ENCODE measurements at places on chromosomes 5 and 9.

GRCh38 chr5:4941957-4942830 lies 197.9 kb upstream of the ADAMTS16 start:
- peak; percentile 51 for DNase-seq

DNA sequence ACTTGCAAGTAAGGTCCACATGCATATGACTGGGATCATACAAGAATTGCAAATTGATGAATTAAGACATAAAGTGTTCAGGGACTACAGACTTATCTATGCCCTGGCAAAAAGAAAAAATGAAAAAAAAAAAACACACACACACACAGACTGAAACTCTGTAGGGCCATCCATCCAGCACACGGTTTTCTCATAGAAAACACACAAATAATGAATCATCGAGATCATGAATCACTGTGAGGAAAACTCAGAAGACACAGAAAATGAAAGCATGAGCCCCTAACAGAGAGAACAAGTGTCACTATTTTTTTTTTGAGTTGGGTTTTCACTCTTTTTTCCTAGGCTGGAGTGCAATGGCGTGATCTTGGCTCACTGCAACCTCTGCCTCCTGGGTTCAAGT lies 185.2 kb downstream of the IRX2 start:
- no peak for DNase-seq

DNA sequence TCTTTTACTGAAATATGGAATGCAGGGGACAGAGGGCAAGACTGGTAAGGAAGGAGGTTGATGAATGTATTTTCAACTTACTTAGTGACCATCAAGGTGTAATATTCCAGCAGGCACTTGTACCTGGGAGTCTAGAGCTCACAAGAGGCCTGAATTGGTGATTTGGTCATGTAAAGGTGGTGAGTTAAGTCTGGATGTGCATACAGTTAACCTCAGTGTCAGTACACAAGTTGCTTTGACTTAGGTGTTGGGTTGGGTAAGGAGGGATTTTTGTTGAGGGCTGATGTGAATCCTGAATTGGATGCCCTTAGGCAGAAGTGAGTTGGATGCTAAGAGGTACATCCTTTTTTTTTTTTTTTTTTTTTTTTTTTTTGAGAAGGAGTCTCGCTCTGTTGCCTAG lies 7.4 kb downstream of the SREK1 start:
- no peak for DNase-seq

DNA sequence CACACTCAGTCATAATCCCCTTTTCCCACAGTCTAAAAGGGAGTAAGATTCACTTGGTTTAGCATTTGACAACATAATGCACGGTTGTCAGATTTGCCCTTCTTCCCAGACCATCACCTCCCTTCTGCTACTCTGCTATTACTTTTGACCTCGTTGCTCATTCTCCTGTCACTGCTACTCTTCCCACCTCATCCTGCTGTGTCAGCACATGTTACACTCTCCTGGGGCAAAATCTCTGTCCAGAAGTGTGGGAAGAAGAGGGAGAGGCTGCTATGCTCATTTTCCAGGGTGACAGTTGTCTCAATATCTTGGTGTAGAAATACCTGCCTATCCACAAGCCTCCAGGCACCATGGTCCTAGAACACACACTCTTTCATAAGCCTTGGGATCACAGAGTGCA lies 449.9 kb upstream of the PIK3R1 start:
- no peak for DNase-seq

DNA sequence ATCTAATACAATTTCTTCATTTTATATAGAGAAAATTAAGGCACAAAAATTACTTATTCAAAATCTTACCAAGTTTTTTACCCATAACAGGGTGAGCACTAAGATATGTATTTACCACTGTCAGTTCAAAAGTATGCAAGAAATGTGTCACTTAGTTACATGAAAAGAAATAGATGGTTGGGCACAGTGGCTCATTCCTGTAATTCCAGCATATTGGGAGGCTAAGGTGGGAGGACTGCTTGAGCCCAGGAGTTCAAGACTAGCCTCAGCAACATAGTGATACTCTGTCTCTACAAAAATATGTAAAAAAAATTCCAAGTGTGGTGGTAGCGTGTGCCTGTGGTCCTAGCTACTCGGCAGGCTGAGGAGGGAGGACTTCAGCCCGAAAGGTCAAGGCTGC lies 19.4 kb downstream of the YIPF5 start:
- no peak for DNase-seq

DNA sequence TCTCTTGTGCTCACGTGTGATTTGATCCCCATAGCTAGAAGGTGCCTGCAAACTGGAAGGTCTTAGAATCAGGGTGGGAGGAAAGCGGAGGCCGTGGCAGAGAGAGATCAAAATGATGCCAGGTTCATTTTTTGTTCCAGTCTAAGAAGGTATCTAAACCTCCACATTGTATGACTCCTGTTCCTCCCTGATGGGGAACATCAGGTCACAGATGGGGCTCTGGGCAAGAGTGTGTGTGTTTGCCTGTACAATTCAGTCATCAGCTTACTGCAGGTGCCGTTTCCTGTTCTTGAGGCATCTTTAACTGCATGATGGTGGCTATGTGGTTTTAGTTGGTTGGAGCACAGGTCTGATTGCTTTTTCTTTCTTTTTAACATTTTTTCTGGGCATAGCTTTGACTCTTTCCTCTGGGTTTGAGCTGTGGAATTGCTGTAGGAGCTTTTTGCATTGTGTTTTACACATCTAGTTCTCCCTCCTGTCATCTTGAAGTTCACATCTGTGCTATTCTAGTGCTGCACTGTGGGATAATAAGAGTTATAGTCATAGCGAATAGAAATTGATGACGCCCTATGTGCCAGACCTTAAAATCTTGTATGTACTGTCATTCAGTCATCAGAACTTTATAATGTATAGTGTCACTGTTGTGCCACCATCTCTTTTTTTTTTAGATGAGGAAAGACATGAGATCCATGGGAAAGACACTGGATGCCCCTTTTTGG lies 30.8 kb downstream of the ARHGAP26 start:
- no peak for DNase-seq

DNA sequence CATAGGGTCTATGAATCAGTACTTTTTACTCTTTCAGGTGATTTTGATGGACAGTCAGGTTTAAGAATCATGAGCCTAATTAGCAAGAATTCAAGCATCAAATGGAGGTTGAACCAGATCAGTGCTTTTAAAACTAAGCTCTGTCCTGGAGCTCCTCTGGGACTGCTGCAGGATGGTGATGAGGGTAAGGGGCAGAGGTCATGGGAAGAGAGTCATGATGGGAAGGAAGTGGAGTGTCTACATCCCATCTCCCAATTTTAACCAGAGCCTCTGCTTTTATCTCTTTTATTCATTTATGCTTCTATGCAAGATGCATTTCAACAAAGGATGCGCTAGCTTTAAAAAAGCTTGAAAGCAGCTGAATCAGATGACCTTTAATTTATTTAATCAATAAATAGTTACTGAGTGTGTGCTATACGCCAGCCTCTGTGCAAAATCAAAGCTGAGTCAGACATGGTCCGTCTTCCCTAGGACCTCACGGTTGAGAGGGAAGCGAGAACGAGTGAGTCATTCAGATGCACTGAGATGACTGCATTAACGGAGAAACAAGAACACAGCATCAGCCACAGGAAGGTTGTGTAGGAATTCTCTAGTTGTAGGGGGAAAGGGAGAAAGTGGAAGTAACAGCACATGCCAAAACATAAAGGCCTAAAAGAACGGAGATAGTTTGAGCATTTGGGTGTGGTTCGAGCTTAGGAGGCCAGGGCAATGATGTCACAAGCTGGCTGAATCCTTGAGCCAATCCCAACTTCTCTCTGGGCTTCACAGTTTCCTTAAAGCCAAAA lies 441.6 kb upstream of the BRINP1 start:
- DNase-seq, result no peak

GRCh38 chr5:79200573-79201183 lies 35.3 kb upstream of the JMY start:
- DNase-seq, result no peak

DNA sequence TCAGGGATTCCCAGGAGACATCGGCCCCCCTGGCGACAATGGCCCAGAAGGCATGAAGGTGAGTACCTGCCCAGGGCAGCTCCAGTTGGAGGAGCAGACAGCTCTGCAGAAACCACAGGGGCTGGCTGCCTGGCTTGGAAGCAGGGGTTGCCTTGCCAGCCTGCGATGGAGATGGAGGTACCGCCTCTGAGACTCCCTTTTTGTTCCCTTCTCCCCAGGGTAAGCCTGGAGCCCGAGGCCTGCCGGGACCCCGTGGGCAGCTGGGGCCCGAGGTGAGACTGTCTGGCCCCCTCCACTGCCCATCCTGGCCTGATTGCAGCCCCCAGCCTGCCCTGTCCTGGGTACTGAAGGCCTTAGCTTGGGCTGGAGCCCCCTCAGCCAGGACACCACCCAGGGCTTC lies 82.7 kb upstream of the ORM1 start:
- no peak for DNase-seq

- no peak for DNase-seq
These were observed 87.3 kb downstream of the SEC61B start for GRCh38 chr9:99309141-99309939.

DNA sequence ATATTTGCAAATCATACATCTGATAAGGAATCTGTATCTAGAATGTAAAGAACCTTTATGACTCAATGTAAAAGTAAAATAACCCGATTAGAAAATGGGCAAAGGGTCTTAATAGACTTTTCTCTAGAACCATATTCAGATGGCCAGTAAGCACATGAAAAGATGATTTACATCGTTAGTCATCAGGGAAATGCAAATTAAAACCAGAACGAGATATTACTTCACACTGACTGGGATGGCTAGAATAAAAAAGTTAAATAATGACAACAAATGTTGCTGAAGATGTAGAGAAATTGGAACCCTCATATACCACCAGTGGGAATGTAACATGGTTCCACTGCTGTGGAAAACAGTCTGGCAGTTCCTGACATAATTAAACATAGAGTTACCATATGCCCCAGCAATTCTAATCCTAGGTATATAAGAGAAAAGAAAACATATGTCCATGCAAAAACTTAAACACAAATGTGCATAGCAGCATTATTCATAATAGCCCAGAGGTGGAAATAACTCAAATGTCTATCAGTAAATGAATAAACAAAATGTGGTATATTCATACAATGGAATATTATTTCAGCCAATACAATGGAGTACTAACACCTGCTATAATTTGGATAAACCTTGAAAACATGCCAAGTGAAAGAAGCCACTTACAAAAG lies 100.4 kb upstream of the MAMDC2 start:
- DNase-seq, result no peak

GRCh38 chr9:128771094-128771721 lies 519 bp downstream of the ZER1 start:
- no peak for DNase-seq

- DNase-seq, result no peak
These were observed 9.5 kb upstream of the HAND1 start for GRCh38 chr5:154487541-154487940.

GRCh38 chr9:109619310-109619709 lies 121.2 kb upstream of the PTPN3 start:
- DNase-seq, result no peak

DNA sequence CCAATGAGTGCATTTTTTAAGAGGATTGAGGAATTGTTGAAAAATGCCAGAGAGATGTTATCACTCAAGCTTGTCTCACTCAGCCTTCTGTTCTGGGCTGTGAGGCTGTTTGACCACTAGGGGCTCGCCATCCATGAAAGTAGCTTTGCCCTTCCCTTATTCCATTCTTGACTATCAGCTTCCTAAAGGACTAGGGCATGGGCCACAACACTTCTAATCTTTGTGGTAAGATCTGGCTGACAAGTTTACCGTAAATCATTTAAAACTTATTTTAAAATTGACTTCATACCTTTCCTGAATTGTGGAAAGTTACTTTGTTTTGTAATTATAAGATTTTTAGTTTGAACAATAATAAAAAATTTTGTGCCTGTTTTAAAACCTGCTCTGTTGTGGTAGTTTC lies 49.5 kb downstream of the TJP2 start:
- peak; percentile 55 for DNase-seq

DNA sequence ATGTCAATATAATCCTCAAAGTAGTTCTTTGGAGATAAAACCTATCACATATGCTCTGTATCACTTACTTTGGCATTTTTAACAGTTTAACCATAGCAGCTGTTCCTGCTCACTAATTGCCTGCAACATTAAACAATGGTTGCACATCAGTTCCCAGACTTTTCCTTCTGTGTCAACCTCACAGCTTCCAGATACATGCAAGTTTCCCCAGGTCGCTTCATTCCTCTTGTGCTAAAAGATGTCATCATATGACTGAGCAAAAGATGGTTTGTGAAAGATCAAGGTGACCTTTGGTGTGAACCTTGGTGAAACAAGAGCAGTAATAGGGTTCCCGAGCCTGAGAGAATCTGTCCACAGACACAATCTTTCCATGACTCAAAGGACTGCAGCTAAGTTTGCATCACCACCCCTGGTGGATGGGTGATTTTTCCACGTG lies 500.4 kb upstream of the PAPPA start:
- DNase-seq, result no peak

GRCh38 chr5:173812811-173813550 lies 75.2 kb upstream of the CPEB4 start:
- no peak for DNase-seq

GRCh38 chr9:136665111-136665703 lies 2.5 kb downstream of the EGFL7 start:
- no peak for DNase-seq

DNA sequence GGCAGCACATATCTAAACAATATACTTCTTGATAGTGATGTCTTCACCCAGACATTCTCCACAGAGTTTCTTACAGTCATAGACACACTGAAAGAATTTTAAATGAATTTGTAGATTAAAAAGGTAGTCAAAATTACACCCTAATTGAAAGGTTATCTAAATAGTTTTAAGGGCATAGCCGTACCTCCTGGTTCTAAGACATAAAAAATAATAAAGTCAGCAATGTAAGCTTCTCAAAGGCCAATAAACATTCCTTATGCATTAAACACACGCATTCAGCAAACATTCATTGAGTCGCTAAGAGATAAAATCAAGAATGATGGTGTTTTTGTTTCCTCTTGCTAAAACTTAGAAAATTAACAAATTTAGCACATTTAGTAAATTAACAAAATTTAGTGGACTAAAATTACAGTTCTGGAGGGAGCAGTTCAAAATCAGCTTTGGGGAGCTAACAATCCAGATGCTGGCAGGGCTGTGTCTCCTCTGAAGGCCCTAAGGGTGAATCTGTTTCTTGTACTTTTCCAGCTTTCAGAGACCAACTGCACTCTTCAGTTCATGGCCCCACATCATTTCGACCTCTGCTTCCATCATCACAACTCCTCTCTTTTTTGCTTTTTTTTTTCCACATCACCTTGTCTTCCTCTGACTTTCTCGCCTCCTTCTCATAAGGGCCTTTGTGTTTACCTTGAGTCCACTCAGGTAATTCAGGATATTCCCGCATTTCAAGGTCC lies 516.5 kb downstream of the DNAH5 start:
- no peak for DNase-seq

DNA sequence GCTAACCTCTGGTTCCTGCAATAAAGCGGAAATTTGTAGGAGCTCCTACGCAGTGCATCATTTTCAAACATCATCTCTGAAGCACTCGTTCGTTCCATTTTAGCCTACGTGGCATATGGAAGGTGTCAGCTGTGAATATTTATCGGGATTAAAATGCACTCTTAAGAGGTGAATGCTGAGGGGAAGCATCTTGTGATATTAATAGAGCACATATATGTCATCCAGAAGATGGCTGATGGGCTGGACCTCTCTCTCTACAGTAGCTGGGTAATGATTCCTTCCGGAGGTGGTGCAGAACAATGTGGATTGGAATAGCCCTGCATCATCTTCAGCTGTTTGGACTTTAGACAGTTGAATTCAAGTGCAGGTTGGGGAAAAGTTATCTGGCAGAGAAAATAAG lies 478.7 kb downstream of the DMAC1 start:
- DNase-seq, result no peak

- DNase-seq, result no peak
These were observed 48.9 kb upstream of the PPARGC1B start for GRCh38 chr5:149681252-149681651.

Measured in PC-9 (cell line).